ENCODE measurements at places on chromosomes 16 and 17.

- no peak for DNase-seq
Measured at GRCh38 chr17:16953841-16954240, 18.1 kb downstream of the TNFRSF13B start.

- no peak for DNase-seq
Measured at GRCh38 chr17:27618417-27618816, 12.6 kb upstream of the LGALS9 start.

DNA sequence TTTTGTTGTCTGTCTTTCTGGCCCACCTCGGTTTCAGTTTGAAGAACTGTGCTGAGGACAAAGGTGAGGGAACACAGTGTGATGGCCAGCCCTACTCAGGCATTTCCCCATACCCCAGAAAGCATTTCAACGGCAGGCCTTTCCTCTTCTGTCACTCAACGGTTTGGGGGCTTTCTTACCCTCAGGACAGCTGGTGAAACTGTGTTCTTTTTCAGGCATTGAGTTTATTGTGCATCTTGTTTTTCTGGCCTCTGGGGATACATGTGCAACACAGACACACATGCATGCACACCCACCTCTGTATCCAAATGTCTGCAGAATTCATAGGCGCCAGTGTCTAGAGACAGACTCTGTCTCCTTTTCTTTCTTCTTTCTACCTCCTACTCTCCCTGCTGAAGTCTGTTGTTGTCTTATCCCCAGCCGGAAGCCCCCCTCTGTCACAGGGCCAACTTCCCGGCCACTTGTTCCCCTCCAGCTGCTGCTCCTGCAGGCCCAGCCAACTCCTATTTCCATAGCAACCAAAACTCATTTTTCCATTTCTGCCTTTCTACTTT lies 17.0 kb downstream of the CHD9 start:
- no peak for DNase-seq

GRCh38 chr16:65105171-65105570 lies 16.7 kb downstream of the CDH11 start:
- no peak for DNase-seq

Data from progenitor cell of endocrine pancreas (in vitro differentiated cells).